Keratinocyte (primary cell): ENCODE measurements at places on chromosomes 3 and 15. TPM values are rescaled to one million over a fixed set of nuclear protein-coding genes. Genes with fewer than 3 reads are reported as not detected.

Gene ADAMTS9
- polyA plus RNA-seq = 0.18 to 0.43 TPM (median 0.26 TPM) in 3 replicates

Gene TUSC7
- polyA plus RNA-seq = not detected in 3 replicates

Gene UBXN7
- 13.7 to 22.6 TPM (median 19.7 TPM) in 3 replicates for polyA plus RNA-seq

Gene PYGO1
- 1.5 to 2.2 TPM (median 2.0 TPM) in 3 replicates for polyA plus RNA-seq

Gene SLC12A1
- polyA plus RNA-seq = not detected in 3 replicates

Gene CYP1A1
- 3.1 to 23.4 TPM (median 4.8 TPM) in 3 replicates for polyA plus RNA-seq

Gene FSTL1
- polyA plus RNA-seq = 59.0 to 93.9 TPM (median 67.1 TPM) in 3 replicates

Gene CELF6
- polyA plus RNA-seq = 0.04 to 0.12 TPM in 2 of 3 replicates, not detected in the other

Gene MKRN2
- polyA plus RNA-seq = 31.8 to 35.1 TPM (median 34.3 TPM) in 3 replicates

Gene MUC4
- not detected in 3 replicates for polyA plus RNA-seq

Gene SAMD7
- not detected in 3 replicates for polyA plus RNA-seq

Gene NCBP2
- 54.8 to 71.4 TPM (median 58.8 TPM) in 3 replicates for polyA plus RNA-seq

Gene CACNA1D
- 0.06 to 0.20 TPM in 2 of 3 replicates, not detected in the other for polyA plus RNA-seq

Gene RNF168
- polyA plus RNA-seq = 3.4 to 7.2 TPM (median 4.2 TPM) in 3 replicates

Gene DOCK3
- polyA plus RNA-seq = 0.10 to 0.28 TPM (median 0.11 TPM) in 3 replicates

Gene CCDC174
- polyA plus RNA-seq = 3.6 to 8.8 TPM (median 6.2 TPM) in 3 replicates

Gene LRRC49
- polyA plus RNA-seq = 7.1 to 9.9 TPM (median 7.9 TPM) in 3 replicates

Gene SOX14
- not detected in 3 replicates for polyA plus RNA-seq

Gene SLC9C1
- polyA plus RNA-seq = not detected in 3 replicates

Gene TAGLN3
- polyA plus RNA-seq = 6.4 to 8.9 TPM (median 8.5 TPM) in 3 replicates

Gene SERPINI2
- not detected in 3 replicates for polyA plus RNA-seq

Gene MME
- polyA plus RNA-seq = 1.1 to 10.8 TPM (median 2.0 TPM) in 3 replicates

Gene ERC2
- 0.08 to 0.12 TPM (median 0.10 TPM) in 3 replicates for polyA plus RNA-seq

Gene TMCO5A
- polyA plus RNA-seq = not detected in 3 replicates

Gene PPP1R14D
- not detected in 3 replicates for polyA plus RNA-seq

Gene RYK
- polyA plus RNA-seq = 55.6 to 82.1 TPM (median 73.7 TPM) in 3 replicates

Gene RASL12
- not detected in 3 replicates for polyA plus RNA-seq

Gene SLC7A14
- not detected in 3 replicates for polyA plus RNA-seq

Gene RTP1
- not detected in 3 replicates for polyA plus RNA-seq

Gene CHRNB4
- polyA plus RNA-seq = 0.04 to 0.17 TPM (median 0.06 TPM) in 3 replicates

Gene SEMA5B
- polyA plus RNA-seq = 0.03 to 0.28 TPM (median 0.04 TPM) in 3 replicates

Gene MCF2L2
- polyA plus RNA-seq = 0.04 to 0.26 TPM (median 0.05 TPM) in 3 replicates

Gene GOLGA8T
- polyA plus RNA-seq = 0.10 TPM in 1 of 3 replicates, not detected in the others

Gene NEK11
- 6.8 to 9.4 TPM (median 8.4 TPM) in 3 replicates for polyA plus RNA-seq

Gene SLC24A5
- polyA plus RNA-seq = 0.04 TPM in 1 of 3 replicates, not detected in the others

Gene CCDC54
- not detected in 3 replicates for polyA plus RNA-seq

Gene IL5RA
- not detected in 3 replicates for polyA plus RNA-seq

Gene ITGB5
- polyA plus RNA-seq = 136 to 145 TPM (median 136 TPM) in 3 replicates

Gene FANCD2OS
- polyA plus RNA-seq = not detected in 3 replicates

Gene ALDH1L1
- polyA plus RNA-seq = 0.09 to 0.35 TPM (median 0.17 TPM) in 3 replicates

Gene PPP2R3A
- 10.3 to 11.8 TPM (median 11.1 TPM) in 3 replicates for polyA plus RNA-seq

Gene BFSP2
- not detected in 3 replicates for polyA plus RNA-seq
